ENCODE measurements at places on chromosomes 13 and 19.
A peak's percentile ranks its signal among the peaks of the same experiment; 100 is the strongest.

DNA sequence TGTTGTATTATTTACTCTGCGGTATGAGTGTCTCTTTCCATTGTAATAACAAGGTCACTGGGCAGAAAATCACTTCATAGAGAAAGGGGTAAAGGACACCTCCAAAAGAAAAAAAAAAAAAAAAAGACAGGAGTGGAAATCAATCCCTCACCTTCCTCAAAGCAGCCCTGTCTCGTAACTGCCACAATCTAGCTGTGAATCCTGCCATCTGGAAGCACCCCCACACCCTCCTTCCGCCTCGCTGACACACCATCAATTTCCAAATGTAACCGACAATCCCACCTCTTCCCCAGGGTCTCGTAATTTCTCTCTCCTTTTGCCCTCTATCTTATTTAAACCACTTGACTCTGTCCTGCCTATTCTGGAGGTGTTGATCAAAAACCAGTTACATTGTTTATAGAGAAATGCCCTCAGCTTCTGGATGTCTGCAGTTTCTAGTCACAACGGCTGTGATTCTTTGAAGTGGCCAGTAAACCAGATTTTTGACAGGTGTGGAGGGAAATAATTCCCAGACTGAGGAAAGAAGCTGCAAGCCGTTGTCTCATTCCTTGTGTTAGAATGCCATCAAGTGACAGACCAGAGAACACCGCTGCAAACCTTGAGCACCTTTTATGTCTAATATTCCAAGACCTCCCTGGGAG is 9.1 kb upstream of the POP4 start:
- peak; percentile 4 for DNase-seq

DNA sequence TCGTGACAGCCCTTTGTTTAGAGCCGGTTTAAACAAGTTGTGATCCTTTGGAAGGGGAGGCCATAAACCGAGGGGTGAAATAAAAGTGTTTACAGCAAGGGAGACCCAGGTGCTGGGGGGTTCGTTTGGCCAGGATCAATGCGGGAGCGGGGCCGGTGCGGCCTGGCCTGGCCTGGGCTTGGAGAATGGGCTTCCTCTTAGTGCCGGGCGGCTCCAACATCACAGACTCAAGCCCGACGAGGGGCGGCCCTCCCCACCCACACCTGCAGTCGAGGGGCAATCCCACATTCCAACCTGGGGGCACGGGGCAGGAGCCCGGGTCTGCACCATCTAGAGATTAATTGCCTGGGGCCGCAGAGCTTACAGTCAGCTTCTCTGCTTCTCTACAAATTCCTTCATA is 42.8 kb upstream of the GTF3A start:
- DNase-seq: no peak

GRCh38 chr19:17679526-17680229 is 8.5 kb downstream of the UNC13A start:
- DNase-seq: no peak

DNA sequence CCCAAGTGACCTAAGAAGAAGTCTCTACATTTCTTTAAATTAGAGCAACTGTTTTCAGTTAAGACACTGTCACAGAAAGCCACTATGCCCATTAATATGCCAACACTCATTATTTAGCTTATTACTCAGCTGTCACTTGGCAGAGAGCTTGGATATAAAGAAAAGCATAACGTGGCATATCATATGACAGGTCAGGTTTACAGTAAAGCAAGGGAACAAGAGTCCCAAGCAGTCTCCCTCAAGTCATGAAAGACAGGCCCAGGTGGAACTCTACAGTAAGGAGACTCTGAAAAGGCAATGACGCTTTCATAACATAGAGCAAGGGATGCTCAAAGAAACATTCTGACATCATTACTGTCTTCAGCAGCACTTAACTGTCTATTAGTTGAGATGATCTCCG is 6.3 kb downstream of the LHFPL6 start:
- DNase-seq: no peak

DNA sequence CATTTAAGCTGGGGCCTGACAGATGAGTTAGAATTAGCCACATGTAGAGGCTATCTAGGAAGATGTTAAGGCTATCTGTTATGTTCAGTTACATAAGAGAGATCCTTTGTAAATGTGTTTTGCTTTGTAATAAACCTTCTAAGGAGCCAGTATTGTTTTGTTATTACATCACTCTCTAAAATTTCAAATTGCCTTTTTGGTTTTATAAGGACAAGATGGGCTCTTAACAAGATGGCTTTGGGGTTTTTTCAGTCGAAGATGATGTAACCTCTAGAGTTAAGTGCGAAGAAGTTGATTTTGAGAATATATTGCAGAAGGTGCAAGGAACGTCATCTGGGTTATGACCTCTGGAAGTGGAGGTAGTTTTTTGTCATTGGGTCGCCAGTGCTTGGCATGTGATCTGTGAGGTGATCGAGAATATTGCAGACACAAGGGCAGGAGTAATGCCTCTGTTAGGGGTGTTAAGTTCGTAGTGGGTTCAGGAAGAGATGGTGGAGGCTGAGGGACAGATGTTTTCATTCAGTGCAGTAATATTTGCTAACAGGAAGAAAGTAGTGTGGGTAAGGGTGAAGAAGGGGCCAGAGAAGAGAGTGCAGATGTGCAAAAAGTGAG is 12.7 kb downstream of the LSM14A start:
- no peak for DNase-seq

DNA sequence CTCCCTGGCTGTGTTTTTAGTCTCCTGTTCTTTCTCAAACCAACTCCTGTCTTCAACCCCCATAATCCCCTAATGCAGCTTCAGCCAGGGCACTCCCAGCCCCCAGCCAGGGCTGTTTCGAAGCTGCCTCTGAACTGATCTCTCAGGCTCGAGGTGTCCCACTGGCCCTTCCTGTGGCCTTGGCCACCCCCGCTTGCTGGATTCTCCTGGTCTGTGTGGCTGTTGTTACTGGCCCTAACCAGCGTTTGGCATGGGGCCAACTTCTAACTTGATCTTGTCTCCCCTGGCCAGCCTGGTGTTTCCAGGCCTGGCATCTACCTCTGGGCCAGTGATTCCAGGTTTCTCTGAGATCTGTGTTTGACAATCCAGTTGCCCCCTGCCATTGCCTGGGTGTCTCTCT is 11.0 kb downstream of the XAB2 start:
- no peak for DNase-seq

DNA sequence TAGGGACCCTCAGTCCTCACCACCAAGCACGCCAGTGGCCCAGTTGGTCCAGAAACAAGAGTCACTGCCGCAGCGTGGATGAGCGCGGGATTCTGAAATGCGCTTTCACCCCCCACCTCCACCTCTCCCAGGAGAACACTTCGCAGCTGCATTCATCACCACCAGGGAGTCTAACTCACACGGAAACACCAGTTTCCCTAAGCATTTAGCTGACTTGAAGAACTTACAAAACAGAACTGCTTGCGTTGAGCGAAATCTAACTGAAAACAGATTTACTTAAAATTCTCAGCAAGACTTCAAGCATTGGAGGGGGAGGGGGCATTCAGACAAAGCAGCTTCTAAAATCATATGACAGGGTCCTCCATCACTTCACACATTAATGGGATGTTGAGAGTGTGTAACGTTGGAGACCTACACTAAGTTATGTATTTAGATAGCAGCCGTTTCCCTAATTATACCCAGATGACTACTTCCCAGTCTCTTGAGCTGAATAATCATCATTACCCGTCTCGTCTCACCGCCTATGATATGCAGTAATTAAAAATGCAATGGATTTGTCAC is 258.2 kb upstream of the IRS2 start:
- DNase-seq: no peak

- DNase-seq: no peak
These were observed at the start of gene TNFSF11 for GRCh38 chr13:42574011-42574410. TNFSF11 (plus strand) TSS chr13:42574152; CDS start chr13:42574304, 152 bp downstream.

DNA sequence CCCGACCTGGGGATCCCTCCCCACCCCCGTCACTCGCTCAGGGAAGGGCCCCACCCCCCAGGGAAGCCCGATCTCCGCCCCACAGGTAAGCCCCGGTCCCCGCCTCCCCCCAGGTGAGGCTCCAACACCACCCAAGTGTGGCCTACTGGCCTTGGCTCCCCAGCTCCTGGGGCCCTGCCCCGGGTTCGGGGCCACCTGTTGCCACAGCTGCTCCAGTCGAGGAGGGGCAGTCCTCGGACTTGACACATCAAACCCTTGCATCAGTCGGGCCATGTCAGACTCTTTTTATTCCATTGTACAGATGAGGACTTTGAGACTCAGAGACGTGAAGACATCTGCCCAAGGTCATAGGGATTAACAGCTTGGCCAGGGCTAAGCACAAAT is 512 bp downstream of the CC2D1A start:
- peak; percentile 27 for DNase-seq

DNA sequence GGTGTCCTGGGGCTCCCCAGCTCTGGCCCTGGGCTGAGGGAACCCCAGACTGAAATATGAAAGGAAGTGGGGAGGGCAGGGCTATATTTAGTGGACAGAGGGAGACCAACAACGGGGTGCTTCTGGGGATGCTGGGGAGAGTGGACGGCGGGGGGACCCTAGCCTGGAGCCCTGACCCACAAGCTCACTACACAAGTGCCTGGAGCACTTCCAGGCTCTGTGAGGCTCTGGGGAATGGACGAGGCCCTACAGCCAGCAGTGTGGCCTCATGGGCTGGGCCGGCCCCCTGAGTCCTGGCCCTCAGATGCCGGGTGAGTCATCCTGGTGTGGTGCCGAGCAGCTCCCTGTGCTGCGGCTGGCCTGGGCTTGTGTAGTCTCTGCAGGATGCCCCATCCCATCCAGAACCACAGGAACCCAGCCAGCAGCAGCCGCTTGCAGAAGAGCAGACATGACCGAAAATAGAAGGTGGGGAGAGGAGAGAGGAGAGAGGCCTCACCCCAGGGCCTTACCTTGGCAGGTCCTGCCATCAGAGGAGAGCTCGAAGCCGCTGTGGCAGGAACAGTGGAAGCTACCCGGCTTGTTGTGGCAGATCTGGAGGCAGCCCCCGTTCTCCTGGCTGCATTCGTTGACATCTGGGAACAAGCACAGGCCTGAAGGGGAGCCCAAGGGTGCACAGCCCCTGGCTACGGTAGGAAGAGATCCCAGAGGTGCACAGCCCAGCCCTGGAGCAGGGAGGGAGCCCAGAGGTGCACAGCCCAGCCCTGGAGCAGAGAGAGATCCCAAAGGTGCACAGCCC is 26.1 kb downstream of the GAS6 start:
- no peak for DNase-seq
